ENCODE measurements at places on chromosomes 1 and 21.
A peak's percentile ranks its signal among the peaks of the same experiment; 100 is the strongest.

- peak; percentile 37 for DNase-seq
These were observed 188.9 kb upstream of the EDN2 start for GRCh38 chr1:41673378-41673777.

DNA sequence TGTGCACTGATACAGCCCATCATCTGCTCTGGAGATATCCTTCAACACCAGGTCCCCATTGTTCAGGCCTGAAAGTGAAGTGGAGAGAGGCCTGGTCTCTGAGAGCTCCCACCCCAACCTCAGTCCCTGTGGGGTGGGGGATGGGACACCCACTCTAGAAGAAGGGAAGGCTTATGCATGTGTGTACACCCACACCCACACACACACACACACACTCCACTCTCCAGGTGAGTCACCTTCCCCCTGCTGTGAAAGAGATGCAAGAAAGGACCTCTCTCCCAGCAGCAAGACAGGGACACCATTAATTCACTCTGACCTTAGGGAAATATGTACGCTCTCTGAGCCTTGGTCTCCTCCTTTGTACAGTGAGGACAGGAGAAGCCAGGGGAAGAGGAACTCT, 5.9 kb downstream of the VSIG8 start:
- no peak for DNase-seq

DNA sequence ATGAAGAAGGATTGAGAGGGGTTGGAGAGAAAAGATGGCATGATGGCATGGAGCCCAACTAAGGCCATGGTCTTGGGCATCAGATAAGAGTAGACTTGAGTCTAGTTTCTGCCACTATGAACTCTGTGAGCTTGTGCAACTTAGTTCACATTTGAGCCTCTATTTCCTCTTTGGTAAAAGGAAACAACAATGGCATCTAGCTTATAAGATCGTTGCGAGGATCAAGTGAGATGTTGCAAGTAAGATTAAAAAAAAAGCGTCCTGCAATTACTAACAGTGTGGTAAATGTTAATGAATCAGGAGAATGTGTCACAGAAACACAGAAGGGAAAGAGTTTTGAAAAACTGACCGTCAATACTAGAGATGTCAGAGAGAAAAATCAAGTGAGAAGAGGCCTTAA, 202.9 kb upstream of the FGGY start:
- DNase-seq = no peak

DNA sequence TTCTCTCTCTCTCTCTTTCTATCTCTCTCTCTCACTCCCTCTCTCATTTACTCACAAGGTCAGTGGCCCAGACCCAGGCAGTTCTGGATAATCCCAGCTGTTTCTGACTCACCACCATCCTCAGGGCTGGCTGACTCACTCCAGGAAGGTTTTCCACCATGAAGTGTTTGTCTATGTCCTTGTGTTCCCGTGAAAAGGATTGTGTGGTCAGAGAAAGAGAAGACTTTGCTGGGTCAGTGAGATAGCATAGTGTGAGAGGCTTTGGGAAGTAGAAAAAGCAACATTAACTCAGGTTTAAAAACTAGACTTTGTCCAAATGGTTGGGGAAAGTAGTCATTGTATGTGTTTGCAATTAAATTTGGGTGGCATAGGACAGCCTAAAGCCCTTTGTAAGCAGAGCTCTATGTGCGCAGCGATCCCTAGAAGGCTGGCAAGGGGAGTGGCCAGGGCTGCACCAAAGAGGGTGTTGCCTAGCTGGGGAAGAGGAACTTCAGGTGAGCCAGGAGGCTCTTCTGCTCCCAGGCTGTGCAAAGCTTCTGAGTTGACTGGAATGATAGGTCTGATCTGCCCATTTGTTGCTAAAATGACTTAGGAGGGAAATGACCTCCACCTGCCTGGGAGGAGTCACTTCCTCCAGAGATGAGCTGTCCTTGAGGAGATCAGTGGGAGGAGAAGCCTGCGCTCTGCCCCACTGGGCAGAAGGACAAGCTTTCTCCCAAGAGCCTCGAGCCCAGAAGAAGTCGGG, 4.9 kb upstream of the CAPN2 start:
- DNase-seq = no peak

GRCh38 chr1:214583824-214584554, 19.0 kb upstream of the CENPF start:
- DNase-seq = no peak

DNA sequence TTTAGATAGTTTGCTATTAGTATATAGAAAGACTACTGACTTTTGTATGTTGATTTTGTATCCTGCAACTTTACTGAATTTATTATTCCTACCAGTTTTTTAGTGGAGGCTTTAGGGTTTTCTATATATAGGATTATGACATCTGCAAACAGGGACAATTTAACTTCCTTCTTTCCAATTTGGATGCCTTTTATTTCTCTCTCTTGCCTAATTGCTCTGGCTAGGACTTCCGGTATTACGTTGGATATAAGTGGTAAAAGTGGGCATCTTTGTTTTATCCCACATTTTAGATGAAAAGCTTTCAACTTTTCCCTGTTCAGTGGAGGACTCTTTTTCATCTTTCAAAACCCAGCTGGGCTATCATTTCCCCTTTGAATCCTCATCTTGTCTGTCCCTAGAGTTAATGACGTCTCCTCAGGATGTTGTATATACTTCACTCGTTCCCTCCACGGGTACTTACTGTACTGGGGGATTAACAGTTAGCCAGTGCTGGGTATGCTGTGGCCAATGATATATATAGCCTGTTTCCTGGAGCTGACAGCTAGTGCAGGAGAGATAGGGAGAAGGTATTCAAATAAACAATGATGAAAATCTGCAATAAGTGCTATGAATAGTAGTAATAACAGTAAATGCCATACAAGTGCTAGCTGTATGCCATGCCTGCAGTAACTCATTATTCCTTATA, 9.8 kb downstream of the ACOT11 start:
- no peak for DNase-seq

- DNase-seq = no peak
These were observed 97.0 kb downstream of the GIPC2 start for GRCh38 chr1:78142736-78143135.

GRCh38 chr1:235625340-235625739, 24.2 kb downstream of the GNG4 start:
- no peak for DNase-seq

GRCh38 chr1:80799457-80799856, 1001.3 kb upstream of the ADGRL2 start:
- no peak for DNase-seq
